ENCODE measurements at places on chromosomes 11 and 22.

GRCh38 chr11:125084057-125084416 is 20.9 kb downstream of the SLC37A2 start:
- no peak for DNase-seq

DNA sequence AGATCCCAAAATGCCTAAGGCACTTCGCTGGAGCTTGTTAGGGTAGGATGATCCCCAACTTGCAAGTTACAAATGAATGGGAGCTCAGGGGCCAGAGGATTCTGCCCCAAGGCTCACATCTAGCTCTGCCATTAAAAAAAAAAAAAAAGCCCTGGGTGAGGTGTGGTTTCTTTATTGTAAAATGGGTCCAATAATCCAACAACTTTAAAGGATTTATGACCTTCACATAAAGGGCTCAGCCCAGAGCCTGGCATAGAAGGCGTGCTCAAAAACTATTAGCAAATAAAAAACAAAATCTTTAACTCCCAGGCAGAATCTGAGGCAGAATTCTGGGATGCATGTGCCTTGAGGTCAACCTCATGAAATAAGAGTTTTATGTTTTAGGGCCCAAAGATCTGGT is 42.5 kb downstream of the WT1 start:
- DNase-seq: no peak

- DNase-seq: no peak
Measured at GRCh38 chr11:83545494-83546260, 259.5 kb upstream of the CCDC90B start.

GRCh38 chr11:35085531-35086165 is 53.3 kb upstream of the CD44 start:
- DNase-seq: peak; percentile 36

- no peak for DNase-seq
Measured at GRCh38 chr11:40384991-40385390, 1074.5 kb downstream of the LRRC4C start.

GRCh38 chr11:7548659-7549274 is 35.0 kb downstream of the PPFIBP2 start:
- no peak for DNase-seq

DNA sequence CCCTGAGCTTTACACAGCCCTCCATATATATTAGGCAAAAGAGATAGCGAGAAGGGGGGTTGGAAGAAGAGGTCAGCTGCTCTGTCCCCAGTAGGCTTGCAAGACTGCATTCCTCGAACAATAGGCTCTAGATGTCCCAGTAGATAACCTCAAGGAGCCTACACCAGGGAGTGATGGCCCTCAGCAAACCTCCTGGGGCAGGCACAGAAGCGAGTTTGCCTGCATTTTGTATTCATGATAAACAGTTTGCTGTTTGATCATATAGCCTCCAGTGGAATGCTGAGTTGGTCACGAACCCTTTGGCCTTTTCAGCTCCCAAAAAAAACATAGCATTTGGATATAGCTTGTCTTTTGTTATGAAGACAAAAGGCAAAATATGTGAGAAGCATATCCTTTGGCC is 95.1 kb upstream of the GRAMD1B start:
- DNase-seq: no peak

DNA sequence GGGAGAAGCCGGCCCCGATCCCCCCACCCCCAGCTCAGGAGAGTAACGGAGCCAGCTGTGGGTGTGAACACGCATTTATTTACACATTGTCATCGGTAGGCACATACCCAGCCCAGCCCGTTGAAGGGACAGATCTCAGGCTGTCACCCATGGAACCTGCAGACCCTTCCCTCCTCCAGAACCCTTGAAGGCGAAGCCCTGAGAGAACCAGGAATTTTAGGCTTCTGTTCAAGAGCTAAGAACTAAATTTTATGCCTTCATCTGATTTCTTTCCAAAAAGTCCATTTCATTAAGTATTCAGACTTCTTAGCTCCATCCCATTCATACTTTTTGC is 379 bp upstream of the BRMS1 start:
- no peak for DNase-seq

- DNase-seq: no peak
Measured at GRCh38 chr11:118641397-118642019, 34.1 kb downstream of the PHLDB1 start.

DNA sequence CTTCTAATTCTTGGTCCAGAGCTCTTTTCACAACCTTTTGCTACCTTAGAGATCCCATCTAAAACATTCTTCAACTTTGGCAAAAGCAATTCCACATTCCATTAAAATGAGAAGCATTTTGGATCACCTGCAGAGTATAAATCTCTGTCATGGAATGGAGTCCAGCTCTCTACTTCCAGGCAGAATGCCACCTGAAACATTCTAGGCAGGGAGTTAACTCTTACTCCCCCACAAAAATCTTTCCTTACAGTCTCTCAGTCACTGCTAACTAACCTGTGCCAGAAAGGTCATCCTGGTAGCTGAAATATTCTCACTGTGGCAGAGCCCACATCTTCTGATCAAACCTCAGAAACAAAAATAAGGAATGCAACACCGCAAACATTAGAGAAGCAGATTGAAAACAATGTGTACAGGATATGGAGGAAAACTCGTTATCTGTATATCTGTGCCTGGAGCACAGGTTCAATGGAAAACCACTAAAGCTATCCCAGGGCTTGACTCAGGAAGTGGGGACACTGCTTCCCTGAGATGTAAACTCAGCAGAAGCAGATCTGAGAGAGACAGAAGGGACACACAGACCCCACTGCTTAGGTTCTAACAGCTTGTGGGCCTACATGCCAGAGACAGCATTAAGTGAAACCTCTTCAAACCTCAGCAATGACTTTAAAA is 78.9 kb downstream of the KCNC1 start:
- DNase-seq: no peak

- DNase-seq: no peak
Measured at GRCh38 chr22:27802346-27803073, 954 bp upstream of the MN1 start.

DNA sequence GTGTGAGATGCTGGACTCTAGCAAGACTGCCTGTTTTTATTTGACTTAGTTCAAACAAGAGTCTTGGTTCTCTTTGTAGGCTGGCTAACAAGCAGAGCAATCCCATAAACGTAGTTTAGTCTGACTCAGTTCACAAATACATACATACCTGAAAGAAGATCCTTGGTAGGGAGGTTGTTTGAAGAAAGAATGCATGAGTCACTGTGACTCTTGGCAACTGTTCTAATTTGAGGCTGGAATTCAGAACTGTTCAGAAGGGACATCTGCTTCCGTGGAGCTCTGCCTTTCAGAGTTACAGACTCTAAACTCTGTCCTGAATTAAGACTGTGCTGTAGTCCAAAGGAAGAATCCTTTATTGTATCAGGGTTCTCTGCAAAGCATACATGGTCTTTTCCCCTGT is 32.2 kb downstream of the C2CD3 start:
- no peak for DNase-seq

- no peak for DNase-seq
Measured at GRCh38 chr11:122863704-122864326, 18.7 kb upstream of the JHY start.

DNA sequence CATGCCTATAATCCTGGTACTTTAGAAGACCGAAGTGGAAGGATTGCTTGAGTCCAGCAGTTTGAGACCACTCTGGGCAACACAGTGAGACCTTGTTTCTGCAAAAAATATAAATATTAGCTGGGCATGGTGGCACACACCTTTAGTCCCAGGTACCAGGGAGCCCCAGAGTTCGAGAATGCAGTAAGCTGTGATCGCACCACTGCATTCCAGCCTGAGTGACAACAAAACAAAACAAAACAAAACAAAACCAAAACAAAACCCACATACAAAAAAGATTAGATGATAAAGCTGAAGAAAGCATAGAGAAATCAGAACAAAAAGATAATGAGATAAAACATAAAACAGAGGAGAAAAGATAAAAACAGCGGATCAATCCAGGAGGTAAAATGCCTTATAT is 62.1 kb downstream of the TCF20 start:
- DNase-seq: no peak

- no peak for DNase-seq
Measured at GRCh38 chr22:32333769-32334659, 23.7 kb upstream of the RFPL3 start.

GRCh38 chr11:92826603-92827002 is 142.8 kb upstream of the MTNR1B start:
- DNase-seq: no peak

DNA sequence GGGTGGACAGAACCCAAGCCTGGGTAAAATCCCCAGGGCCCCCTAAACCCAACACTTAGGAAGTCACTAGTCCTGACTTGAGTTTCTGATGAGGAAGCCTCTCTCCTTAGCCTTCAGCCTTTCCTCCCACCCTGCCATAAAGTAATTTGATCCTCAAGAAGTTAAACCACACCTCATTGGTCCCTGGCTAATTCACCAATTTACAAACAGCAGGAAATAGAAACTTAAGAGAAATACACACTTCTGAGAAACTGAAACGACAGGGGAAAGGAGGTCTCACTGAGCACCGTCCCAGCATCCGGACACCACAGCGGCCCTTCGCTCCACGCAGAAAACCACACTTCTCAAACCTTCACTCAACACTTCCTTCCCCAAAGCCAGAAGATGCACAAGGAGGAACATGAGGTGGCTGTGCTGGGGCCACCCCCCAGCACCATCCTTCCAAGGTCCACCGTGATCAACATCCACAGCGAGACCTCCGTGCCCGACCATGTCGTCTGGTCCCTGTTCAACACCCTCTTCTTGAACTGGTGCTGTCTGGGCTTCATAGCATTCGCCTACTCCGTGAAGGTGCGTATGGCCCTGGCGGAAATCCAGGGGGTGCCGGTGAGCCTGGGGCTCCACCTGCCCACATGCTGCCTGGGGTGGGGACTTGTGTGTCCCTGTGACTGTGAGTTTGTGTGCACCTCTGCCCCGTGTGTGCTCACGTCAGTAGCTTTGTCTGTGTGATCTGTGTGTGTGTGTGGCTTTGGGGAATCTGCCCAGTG is at the start of gene IFITM1:
IFITM1 (plus strand) TSS at position 254 of the 767 bp plus-strand sequence; CDS start at position 385, 131 bp downstream.
- DNase-seq: peak; percentile 43

GRCh38 chr11:95262994-95263765 is 32.2 kb upstream of the SESN3 start:
- no peak for DNase-seq

- no peak for DNase-seq
Measured at GRCh38 chr22:49765951-49766350, 61.7 kb downstream of the BRD1 start.

GRCh38 chr11:83006877-83007330 is 64.8 kb downstream of the RAB30 start:
- no peak for DNase-seq

DNA sequence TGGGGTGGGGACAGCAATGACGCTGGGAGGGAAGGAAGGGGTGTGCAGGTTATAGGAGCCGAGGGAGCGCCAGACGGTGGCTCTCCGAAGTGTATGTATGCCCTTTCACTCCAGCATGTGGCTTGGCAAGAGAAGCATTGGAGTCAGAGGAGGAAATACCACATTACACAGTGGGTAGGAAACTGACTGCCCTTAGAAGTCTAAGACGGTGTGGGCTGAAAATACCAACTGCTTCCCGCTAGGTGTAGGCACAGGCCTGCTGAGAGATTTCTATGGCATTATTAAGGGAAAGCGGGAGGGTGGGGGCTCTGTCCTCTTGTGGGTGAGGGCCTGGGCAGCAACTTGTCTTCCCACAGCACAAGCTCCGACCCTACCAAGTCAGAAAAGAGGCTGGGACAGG is 44.7 kb downstream of the CACNG2 start:
- DNase-seq: no peak

GRCh38 chr11:4466131-4466870 is 16.1 kb upstream of the OR52K1 start:
- DNase-seq: no peak

DNA sequence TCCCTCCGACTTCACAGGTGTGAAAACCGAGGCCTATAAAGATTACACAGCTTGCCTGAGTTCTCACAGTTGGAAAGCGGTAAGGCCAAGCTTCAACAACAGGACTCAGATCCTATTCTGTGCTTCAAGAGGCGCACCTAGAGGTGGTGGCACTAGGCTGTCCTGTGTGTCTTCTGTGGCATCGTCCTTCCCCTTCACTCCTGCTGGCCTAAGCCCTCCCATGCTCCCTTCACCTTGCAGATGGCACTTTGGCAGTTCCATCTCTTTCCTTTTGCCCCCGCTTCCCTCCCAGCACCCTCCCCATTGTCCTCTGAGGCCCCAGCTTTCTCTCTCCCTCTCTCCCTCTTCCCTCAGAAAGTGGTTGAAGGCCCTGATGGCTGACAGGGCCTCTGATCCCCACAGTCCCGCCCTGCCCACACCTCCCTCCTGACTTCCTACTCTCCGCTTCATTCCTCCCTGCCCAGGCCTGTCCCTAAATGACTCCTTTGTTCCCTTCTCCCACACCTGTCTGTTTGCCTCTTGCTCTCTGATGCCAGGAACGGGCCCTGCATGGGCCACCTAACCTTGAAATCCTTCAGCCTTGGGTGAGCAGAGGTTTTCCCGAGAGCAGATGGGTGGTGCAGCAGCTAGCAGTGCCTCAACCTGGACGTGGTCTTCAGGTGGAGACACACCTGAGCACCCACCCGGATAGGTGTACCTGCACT is 5.8 kb downstream of the TRIM29 start:
- no peak for DNase-seq

DNA sequence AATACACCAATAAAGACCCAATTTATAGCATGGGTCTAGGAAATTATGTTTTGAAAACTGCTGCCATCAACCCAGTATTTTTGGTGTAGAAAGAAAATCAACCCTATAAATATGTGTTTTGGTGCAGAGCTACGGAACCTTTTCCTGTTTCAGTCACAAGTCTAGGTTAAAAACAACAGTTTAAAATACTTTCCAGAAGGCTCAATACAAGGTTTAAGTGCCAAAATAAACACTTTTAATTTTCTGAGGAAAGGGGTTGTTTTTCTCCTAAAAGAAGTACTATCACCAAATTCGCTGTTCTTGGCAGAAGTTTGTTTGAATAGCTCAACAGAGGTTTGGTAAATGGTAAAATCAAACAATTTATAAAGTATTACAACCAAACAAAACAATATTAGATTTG is 201.3 kb downstream of the TMEM135 start:
- no peak for DNase-seq

DNA sequence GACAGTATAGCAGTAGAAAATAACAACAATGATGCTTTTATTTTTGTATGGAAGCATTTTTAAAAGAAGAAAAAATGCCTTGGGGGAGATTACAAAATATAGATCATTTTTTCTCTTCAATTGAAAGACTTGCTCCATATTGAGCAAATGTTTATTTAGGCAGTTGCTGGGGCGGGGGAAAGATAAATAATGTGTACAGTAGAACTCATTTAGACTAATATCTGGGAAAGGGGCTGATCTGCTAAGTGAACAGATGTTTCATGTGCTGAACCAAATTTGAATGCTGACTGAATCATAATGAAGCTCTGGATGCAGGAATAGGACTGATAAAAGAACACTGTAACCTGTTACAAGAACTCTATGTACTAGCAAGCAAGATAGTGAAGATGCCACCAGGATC is 457.1 kb upstream of the TENM4 start:
- no peak for DNase-seq

- DNase-seq: no peak
Measured at GRCh38 chr11:20926799-20927540, 257.6 kb downstream of the NELL1 start.

- DNase-seq: no peak
Measured at GRCh38 chr11:86932259-86932585, 23.0 kb downstream of the FZD4 start.
